ENCODE measurements at places on chromosomes 13 and 19.

GRCh38 chr13:106986033-106986484, 418.1 kb upstream of the ARGLU1 start:
- no peak for DNase-seq

DNA sequence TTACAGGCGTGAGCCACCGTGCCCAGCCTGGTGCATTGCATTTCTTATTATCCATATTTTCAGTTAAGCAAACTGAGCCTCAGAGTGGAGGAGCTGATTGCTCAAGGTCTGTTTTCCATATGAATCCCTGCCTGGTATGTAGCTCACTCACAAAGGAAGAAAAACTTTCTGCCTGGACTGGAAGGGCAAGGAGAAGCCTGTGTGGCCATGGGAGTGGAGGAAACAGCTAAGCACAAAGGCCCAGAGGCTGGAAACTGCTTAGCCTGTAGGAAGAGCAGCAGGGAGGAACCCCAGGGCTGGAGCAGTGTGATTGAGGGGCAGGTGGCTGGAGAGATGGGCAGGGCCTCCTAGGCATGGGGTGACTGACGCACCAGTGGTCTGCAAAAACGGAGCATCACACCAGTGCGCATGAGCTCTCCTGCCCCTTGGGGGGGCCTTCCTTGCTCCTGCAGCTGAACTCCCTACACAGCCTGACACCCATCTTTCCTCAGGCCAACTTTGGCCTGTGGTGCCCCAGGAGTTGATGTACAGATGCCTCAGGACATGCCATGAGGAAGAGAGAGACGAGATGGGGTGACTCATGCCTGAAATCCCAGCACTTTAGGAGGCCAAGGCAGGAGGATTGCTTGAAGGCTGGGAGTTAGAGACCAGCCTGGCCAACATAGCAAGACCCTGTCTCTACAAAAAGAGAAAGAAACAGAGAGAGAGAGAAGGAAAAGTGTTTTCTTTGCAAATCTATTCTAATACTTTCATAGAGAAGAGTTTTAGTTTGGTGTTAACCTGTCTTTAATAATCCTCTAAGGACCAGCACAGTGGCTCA, 2.8 kb upstream of the HNRNPM start:
- DNase-seq, result no peak

DNA sequence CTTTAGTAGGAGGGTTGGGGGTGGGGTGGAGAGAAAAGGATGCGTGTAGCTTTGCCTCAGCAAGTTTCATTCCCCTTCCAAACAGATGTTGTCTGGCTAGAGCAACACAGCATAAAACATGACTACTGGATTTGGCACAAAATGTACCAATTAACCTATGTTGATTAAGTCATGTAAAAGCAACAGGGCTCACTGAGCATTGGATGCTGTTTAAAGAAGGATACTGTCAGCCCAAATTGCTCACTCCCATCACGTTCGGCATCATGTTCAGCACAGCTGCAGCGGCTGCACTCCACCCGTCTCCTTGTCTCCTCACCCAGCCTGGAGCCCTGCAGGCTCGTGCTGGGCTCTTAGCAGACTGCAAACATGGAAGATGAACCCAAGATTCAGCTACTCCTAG, 77.5 kb downstream of the DLEU7 start:
- DNase-seq, result no peak

GRCh38 chr13:102317593-102317992, 84.3 kb downstream of the FGF14 start:
- DNase-seq, result no peak

DNA sequence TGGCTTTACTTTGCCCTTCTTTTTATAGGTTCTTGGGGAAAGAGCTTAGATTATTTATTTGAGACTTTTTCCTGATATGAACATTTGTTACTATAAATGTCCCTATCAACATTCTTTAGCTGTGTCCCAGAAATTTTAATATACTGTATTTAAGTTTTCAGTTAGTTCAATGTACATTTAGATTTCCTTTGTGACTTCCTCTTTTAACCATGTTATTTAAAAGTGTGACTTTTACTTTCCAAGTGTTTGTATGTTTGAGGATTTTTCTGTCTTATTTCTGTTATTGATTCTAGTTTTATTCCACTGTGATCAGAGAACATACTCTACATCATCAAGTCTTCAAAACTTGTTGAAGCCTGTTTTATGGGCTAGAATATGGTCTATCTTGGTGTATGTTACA, 72.7 kb upstream of the SPRY2 start:
- no peak for DNase-seq

- DNase-seq, result peak; percentile 91
Observed at GRCh38 chr13:42594481-42595252, 20.7 kb downstream of the TNFSF11 start.

DNA sequence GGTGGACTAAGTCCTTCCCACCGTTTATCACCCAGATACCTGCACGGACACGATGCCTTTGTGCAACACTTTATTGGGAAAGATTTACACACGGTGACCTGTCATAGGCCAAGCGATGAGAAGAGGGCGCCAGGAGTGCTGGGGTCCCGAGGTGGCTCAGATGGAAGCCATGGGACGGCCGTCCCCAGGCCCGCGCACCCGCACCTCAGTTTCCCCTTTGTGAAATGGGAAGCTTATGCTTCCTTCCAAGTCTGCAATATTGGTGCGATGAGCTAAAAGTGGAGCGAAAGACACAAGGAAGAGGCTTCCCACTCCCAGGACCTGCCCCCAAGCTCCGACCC, 369 bp upstream of the TMC4 start:
- DNase-seq, result no peak

- DNase-seq, result no peak
Observed at GRCh38 chr13:106205871-106206270, 329.6 kb downstream of the EFNB2 start.

DNA sequence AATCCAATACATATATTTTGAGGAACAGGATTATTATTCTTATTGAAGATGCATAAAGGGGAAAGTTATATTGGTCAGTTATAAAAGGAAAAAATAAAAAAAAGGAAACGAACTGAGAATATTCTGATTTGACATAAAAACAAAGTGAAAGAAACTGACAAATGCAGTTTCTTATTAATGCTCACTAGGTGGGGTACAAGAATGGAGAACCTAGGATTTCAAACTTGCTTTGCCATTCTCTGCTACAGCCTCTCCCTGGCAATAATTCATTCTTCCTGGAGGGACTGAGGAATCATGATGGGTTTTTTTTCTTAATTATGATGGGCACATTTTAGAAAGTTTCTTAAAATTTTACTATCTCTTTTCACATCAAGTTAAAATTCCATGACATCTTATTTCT, 154.9 kb downstream of the PCDH9 start:
- no peak for DNase-seq

DNA sequence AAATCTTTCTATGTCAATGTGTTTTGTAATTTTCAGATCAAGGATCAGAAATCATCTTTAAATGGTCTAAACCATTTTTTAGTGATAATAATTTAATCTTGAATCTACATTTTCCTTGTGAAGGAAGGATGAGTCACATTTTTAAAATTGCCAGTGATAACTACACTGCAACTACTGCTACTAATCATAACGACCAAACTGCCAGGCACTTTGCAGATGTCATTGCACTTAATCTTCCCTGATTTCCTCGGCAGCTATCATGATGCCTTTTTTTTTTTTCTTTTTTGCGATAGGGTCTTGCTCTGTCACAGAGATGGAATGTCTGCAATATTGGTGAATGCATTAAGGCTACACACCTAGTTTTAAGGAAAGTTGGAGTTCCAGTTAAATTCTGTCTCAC, 41.4 kb upstream of the SLC10A2 start:
- DNase-seq, result no peak

- DNase-seq, result peak; percentile 63
Observed at GRCh38 chr13:91346850-91347201, 661 bp upstream of the MIR17HG start.

- no peak for DNase-seq
Observed at GRCh38 chr19:54707962-54708361, 16.3 kb upstream of the KIR3DL3 start.

DNA sequence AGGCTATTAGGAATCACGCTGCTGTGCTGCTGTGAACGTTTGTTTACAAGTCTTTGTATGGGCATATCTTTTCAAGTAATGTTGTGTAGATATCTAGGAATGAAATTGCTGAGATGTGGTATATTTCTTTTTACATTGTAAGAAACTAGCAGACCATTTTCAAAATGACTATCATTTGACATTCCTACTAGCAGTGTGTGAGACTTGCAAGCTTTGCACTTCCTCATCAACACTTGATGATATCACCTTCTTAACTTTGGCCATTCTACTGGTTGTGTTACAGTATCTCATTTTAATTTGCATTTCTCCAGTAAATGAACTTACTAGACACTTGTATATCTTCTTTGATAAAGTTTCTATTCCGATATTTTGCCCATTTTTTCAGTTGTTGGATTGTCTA, 12.1 kb downstream of the METTL21C start:
- DNase-seq, result no peak

DNA sequence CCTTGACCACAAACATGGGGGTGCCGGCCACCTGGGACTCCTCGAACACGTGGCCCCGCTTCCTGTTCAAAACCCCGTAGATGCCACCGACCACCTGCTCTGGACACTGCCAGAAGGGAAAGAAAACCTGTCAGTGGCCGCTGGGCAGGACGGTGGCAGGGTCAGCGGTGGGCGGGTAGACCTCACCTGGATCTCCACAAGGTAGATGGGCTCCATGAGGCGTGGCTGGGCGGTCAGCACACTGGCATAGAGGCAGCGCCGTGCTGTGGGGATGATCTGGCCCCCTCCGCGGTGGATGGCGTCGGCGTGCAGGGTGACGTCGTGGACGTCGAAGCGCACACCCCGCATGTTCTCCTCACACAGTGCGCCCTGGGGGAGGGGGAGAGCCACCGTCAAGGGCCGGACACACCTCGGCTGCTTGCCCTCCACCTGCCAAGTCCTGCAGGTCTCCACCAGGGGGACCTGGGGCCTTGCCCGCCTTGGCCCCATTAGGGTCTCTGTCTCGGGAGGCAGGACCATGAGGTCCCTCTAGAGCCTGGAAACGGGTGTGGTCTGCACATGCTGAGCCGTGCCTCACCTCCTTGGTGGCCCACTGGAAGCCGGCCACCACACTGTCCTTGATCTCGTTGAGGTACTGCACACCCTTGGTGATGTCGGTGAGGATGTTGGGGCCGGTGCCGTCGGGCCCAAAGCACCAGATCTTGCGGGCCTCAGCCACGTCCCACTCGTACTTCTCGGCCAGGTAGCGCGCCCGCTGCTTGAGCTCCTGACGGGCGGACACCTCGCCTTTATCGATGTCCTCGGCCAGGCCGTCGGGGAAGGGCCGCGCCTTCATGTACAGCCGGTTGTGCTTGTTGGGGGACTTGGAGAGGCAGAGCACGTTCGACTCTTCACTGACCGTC, 6.6 kb upstream of the DAPK3 start:
- no peak for DNase-seq

- DNase-seq, result no peak
Observed at GRCh38 chr19:38526430-38526829, 91.3 kb downstream of the MAP4K1 start.

- peak; percentile 87 for DNase-seq
Observed at GRCh38 chr19:55304279-55304978, 20.6 kb downstream of the BRSK1 start.

- peak; percentile 61 for DNase-seq
Observed at GRCh38 chr19:18322318-18322758, 538 bp downstream of the LSM4 start.

- no peak for DNase-seq
Observed at GRCh38 chr19:19597809-19598306, 20.6 kb downstream of the PBX4 start.

DNA sequence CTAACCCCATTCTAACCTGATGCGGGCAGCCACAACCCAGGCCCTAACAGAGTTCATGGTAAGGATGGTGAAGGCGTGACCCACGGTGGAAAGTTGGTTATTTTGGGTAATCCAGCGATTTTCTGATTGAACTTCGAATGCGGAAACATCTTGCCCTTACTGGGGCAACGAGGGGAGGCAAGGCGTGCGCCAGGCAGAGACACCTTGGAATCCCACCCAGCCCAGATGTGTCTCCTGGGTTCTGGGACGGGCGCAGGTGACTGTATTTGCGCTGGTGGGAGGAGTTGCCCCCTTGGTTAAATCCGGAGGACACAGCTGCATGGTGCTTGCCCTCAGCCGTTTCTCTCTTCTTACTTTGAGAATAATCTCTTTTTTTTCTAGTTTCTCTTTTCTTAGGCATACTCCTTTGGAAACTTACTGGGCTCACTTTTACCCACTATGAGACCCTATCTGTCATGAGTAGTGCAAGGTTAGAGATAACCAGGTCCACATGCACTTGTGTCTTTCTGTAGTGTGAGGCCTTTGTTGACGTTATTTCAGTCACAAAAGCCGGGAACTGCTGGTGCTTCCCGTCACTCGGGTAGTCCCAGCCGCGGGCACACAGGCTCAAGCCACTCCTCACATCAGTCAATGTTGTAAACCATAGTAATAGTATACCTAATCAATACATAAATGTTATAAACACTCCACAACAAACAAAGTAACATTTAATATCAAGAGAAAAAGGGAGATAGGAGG, 81.5 kb downstream of the ATP11A start:
- no peak for DNase-seq

DNA sequence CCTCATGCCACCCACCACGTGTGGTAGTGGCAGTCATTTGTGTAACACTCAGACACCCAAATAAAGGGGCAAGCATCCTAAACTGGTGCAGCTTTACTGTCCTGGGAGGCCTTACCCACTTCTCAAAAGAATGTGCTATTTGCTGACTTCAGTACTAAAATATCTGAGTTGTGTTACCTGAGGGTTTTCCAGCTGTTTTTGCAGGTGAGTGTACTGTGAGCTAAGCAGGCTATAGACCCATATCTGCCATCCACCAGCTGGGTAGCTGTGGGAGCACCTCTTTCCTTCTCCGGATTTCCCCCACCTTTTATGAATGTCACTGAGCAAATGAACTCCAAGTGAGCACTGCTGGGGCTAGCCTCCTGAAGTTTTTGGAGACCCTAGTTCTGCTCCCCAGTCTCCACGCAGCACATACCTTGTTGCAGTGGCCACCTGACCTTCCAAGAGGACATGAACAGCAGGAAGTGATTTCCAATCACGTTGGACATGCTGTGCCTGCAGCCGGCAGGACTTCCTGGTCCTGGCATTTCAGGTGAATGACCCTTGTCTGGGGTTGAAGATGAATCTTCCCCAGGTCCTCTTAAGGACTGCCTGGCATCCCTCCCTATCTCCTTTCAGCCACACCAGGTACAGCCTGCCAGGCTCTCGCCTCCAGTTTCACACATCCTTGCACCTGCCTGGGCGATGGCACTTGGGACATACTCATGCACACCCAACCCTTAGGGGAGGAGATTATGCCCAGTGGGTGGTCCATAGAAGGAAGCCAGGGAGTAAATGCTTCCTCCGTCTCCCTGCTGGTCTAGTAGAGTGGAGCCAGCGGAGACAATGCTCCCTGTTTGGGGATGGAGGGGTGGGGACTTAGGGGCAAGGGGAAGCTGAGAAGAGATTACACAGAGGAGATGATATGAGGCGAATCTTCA, 109.5 kb upstream of the SPATA13 start:
- peak; percentile 39 for DNase-seq

DNA sequence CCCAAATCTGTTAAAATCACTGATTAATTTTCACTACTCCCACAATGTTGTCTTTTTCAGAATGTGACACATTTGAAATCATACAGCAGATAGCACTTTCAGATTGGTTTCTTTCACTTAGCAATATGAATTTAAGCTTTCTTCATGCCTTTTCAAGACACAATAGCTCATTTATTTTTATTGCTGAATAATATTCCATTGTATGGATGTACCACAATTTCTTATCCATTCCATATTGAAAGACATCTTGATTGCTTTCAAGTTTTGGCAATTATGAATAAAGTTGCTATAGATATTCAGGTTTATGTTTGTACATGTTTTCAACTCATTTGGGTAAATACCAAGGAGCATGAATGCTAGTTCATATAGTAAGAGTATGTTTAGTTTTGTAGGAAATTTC, 2635.6 kb upstream of the PCDH20 start:
- no peak for DNase-seq

All from HT-29 (cell line).